ENCODE measurements at places on chromosomes 12 and 14.
A peak's percentile ranks its signal among the peaks of the same experiment; 100 is the strongest.

- no peak for DNase-seq
Measured at GRCh38 chr12:132285991-132286681, 43.3 kb downstream of the GALNT9 start.

- DNase-seq = peak; percentile 70
Measured at GRCh38 chr14:70886421-70887206, 20.6 kb upstream of the PCNX1 start.

DNA sequence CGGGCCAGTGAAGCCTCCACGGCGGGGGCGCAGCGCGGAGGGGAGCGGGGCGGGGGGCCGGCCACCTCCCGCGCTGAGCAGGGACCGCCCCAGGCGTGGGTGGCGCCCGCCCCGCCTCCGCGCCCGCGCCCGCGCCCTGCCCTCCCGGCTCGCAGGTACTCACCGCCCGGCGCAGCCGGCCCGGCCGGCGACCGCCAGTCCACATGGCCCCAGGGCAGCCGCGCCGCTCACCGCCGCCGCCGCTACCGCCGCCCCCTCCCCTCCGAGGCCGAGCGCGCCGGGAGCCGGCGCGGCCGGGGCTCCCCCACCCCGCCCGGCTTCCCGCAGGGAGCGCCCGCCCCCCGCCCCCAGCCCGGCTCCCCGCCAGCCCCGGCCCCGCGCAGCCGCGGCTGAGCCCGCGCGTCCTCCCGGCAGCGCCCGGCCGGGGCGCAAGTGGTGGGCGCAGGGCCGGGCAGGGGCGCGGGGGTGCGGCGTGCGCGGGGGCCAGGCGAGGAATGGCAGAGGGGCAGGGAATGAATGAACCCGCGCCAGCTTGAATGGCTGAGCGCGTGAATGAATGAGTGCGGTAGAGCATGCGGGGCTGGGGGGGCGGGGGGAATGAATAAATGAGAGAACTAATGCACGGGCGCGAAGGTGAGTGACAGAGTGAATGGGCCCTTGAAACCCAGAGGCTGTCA is at the start of gene BEGAIN:
Gene BEGAIN (minus strand): TSS at position 332 of the 677 bp plus-strand sequence. CDS start 127 bp downstream, at position 205.
- peak; percentile 35 for DNase-seq

DNA sequence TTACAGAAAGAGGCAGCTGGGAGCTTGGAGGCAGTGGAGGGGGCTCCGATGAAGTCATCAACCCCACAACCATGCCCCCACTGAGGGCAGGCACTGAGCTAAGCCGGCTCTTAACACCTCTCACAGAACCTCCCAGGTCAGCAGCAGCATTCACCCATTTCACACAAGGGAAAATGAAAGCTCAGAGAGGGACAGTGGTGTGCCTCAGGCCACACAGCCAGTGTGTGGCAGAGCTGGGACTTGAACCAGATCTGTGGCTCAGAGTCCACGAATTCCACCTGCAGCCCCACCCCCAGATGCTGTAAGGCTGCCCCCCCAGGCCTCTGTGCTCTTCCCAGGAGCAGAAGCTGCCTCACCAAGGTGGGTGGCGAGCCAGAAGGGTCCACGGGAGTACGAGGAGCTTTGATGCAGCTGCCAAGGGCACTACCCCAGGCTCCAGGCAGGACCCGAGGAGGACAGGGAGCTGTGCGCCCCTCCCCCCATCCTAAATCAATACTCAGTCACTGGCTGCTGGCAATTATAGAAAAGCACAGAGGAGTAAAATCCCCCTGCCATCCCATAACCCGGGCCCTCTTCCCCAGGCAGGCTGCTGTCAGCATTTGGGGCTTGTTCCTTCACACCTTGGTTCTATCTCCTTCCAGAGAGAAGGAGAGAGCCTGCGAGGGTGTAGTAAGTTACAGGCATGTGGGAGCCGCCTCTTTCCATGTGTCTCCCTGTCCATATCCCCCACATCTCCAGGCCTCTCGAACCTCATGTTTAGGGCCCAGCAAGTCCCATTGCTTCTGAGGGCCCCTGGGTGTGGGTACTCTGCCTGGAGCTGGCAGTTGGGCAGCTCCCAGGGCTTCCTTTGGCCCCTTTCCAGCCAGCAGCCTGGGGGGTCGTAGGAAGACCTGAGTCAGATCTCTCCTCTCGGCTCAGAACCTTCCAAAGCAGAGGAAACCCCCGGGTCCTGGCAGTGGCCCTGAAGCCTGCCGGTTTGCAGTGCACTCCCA is 47.6 kb downstream of the FAM222A start:
- DNase-seq = no peak

DNA sequence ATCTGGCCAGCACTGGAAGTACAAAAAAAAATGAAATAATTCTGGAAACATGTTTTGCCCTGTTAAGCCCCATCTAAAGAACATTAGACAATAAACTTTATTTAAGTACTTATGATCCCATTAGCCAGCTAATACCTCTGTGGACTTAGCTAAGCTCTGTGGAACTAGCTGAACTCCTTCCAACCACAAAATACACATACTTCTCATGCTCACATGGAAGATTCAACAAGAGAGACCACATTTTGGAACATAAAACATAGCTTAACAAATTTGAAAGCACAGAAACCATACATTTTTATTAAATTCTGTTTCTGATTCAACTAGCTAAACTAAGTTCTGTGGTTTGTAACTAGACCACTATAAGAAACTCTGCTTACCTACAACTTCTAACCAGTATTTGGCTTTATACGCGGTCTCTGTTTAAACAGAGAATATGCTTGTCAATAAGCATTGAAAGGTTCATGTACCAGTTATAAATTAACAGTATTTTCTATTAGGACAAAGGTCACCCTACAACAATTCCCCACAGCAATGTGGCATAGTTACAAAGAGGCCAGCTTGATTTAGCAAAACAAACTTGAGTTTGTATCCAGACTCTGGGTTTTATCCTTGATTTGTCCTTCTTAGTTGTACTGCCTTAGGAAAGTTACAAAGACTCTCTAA is 300.1 kb downstream of the C12orf50 start:
- DNase-seq = no peak

DNA sequence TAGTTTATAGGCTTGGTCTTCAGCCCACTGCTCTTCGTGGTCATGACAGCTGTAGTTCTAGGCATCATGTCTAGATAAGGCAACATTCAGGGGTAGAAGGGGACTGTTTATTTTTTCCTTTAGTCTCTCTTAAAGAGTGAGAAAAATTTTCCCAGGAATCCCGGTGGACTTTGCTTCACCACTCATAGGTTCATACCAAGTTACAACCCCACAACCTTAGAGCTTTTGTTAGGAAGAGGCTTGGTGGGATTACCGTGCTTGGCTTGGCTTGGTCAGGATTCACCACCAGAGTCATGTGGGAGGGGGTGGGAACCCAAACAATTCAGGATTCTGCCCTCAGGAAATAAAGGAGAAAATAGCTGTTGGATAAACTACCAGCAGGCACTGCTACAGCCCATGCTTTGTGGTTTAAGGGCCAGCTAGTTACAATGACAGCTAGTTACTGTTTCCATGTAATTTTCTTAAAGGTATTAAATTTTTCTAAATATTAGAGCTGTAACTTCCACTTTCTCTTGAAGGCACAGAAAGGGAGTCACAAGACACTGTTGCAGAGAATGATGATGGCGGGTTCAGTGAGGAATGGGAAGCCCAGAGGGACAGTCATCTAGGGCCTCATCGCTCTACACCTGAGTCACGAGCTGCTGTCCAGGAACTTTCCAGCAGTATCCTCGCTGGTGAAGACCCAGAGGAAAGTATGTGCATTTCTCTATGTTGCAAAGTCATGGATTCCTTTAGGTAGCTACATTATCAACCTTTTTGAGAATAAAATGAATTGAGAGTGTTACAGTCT is 25.9 kb upstream of the PAPLN start:
- DNase-seq = no peak

DNA sequence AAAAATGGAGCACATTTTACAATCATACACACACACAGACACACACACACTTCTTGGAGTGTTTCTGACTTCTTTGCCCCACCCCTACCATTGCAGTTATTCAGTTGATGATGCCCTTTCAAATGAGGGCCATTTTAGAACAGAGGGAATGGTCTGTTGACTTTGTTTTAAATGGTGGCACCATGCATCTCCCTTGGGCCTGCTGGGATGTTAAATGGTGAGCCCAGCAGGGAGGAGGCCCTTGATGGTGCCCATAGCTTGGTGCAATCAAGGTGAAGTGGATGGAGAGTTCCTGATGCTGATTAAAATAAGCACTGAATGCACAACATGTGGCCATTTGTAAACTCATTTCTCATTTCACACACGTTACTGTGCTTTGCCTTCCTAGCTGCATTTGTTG is 13.3 kb downstream of the C12orf75 start:
- DNase-seq = no peak

- DNase-seq = no peak
Measured at GRCh38 chr14:24240110-24240918, 2.1 kb downstream of the TINF2 start.

DNA sequence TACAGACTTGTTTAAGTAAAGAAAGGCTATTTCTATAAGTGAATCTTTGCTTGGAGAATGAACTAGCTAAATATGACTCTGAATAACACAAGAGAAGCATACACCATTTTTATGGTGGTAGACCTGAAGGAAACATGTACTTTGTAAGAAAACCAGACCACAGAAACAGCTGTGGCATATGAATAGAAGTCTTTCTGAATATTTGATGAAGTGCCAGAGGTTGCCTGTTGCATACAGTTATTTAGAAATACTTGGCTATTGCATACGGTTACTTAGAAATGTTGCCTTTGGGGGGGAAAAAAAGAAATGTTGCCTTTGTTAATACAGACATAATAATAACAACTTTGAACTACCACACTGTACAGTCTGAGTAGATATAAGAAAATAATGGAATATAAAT is 16.8 kb upstream of the LEMD3 start:
- no peak for DNase-seq

- no peak for DNase-seq
Measured at GRCh38 chr14:100827101-100828021, 1.4 kb downstream of the MEG3 start.

All from activated CD4-positive, alpha-beta T cell treated with anti-CD3 and anti-CD28 coated beads for 48 hours (primary cell).